ENCODE measurements at places on chromosomes 1 and 21.
A peak's percentile ranks its signal among the peaks of the same experiment; 100 is the strongest.

DNA sequence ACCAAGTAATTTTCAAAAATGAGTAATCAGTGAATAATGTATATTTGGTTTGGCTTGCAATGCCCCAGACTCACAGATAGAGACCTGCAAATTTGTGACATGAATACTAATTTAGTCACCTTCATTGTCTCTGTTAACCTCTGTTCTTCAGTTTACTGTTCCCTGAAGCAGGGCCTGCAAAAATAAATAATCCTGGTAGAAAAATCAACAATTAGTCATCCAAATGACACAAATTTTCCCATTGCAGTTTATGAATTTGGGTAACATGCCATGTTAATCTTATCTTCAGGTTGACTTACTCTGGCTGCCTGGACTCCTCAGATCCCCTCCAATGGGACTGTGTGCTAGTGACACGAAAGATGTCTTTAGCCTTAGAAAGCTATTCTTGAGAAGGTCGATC, 289.5 kb downstream of the PAPPA2 start:
- no peak for DNase-seq

- DNase-seq, result no peak
These were observed 2.8 kb downstream of the UBE2J2 start for GRCh38 chr1:1270813-1271212.

GRCh38 chr21:20647607-20648006, 350.6 kb upstream of the NCAM2 start:
- DNase-seq, result no peak

- no peak for DNase-seq
These were observed 1.2 kb downstream of the SH2D5 start for GRCh38 chr1:20731057-20731991.

- no peak for DNase-seq
These were observed 124.0 kb downstream of the SYT14 start for GRCh38 chr1:210061992-210062391.

DNA sequence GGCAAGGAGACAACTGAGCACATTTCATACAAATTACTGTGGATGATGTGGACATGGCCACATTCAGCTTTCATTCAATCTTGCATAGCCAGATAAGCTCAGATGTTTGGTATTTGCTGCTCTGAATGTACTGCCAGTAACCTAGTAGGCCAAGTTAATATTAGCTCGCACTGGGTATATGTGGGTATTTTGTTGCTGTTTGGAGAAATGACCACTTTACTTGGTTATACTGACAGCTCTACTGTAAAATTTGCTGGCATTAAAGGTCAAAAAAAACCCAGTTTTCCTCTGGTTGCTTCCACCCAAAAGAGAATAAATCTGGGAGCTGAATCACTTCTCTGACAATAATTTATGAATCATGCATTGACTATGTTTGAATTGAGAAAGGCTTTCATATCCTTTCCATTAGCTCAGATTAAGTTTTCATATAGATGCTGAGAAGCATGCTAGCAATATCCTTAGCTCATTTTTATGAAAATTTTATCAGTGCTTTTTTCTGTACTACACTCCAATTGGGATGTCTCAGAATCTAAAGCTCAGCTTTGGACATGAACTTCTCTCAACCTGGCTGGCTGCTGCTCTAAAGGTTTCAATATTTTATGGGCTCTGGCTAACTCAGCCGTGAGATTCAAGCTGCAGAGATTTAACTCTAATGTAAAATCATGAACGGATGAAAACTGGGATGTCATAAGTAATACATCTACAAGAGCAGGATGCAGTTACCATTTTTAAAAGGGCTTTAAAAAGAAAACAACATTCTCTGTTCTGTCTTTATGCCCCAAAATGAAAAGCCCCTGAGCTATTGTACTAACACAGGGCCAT, 330.0 kb downstream of the BARHL2 start:
- DNase-seq, result no peak

DNA sequence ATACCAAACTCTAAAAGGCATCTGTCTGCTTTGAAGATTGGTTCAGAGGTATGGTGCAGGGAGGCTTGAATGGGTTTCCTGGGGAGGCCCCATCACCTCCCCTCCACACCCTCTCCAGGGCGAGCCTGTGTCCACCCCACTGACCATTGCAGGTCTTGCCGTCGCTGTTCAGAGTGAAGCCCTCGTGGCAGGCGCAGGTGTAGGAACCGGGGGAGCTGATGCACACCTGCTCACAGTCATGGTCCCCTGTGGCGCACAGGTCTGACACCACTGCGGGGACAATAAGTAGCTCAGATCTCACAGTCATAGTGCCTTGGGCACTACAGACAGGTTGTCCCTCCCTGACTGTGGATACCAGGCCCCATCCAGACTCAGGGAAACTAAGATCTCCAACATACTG, 6.7 kb downstream of the MATN1 start:
- no peak for DNase-seq

GRCh38 chr21:41739936-41740335, 26.9 kb downstream of the RIPK4 start:
- DNase-seq, result no peak

GRCh38 chr1:45543581-45544417, 6.8 kb upstream of the AKR1A1 start:
- DNase-seq, result peak; percentile 39

DNA sequence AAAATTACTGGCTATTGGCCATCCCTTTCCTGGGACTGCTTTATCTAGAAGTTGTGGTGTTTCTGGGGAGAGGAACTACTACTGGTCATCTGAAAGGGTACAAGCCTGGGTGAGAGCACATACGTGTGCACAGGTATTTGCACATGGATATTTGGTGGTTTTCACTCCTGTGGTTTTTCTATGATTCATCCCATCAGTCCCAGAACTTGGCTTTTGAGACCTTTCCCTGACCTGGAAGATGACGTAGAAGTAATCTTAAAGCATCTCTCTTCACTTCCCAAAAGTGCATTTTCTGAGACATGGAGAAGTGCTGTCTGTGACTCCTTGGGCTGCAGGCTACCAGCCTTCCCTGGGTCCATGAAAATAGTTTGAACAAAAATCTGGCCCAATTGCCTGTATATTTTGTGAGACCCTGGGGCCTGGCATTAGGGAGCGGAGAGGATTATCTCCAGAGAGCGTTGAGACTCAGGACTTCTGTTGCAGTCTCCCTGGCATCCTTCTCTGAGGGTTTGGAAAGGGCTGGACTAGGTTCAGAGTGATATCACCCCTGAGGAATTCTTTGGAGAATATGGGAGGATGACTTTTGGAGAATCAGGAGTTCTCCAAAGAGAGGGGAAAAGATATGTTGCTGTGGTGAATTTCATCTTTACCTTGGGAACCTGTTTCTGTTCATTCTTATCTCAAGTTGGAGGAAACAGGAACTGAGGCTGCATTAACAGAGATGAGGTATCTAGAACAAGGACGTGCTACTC, 130.8 kb downstream of the NOS1AP start:
- DNase-seq, result no peak

DNA sequence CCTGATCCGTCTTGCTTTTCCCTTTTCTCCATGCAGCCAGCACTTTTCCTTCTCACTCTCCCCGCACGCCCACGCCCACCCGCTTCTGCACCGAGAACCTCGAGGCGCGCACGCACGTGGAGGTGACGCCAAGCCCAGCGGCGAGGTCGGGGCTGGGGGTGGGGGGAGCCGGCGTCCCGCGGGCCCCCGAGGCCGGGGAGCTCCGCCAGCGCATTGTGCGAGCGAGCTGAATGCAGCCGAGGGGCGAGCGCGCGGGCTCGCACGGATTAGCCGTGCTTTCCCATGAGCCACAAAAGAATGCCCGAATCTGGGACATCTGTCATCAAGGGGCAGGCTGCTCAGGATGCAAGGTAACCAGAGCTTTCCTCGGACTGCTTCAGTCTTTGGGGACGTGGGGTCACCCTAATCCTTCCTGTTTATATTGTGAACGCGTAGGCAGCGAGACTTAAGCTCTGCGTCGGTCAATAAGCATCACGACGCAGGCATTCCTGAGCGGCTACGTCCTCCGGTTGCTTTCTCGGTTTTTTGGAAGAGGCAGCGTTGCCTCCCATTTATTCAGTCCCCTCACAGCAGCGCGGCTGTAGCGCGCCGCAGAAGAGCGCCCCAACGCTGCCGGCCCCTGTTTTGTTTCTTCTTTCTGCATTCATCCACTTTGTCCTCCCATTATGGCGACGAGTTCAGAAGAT, 67.3 kb upstream of the AKT3 start:
- DNase-seq, result no peak

GRCh38 chr1:77925518-77925917, 37.1 kb downstream of the NEXN start:
- DNase-seq, result no peak

GRCh38 chr1:78834201-78834741, 172.3 kb downstream of the ADGRL4 start:
- DNase-seq, result no peak

GRCh38 chr1:111553196-111553595, 49.8 kb upstream of the ADORA3 start:
- DNase-seq, result no peak

Data from stimulated activated CD4-positive, alpha-beta T cell treated with anti-CD3 and anti-CD28 coated beads, Interleukin-1b, Interleukin-23, amount 100 ng/mL, for 1 hour (primary cell).